ENCODE measurements at places on chromosomes 7 and 10.

DNA sequence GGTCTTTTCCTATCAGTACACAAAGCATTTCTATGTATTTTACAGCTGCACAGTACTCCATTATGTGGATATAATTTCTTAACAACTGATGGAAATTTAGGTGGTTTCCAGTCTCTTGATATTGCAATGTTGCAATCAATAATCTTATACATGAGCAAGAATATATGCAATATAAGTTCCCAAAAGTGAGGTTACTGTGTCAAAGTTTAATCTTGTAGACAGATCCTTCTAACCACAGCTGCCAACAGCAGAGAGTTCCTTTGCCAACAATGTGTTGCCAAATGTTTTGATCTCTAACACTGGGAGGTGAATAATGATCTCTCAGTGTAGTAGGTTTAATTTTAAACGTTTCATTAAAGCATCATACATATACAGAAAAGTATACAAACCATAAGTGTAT is 54.5 kb downstream of the CUL2 start:
- DNase-seq = no peak

DNA sequence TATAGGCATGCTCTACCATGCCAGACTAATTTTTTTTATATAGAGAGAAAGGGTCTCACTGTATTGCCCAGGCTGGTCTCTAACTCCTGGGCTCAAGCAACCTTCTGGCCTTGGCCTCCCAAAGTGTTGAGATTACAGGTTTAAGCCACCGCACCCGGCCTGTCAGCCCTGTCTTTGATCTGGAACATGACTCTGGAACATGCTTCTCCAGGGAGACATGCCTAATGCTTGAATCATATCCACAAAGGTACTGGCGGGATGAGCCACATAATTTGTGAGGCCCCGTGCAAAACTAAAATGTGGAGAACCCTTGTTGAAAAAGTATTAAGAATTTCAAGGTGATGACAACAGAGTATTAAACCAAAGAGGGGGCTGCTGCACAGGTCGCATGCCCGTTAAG is 282.8 kb downstream of the ARHGAP12 start:
- peak; percentile 53 for DNase-seq

GRCh38 chr7:111026806-111027205 is 64.1 kb upstream of the LRRN3 start:
- no peak for DNase-seq

- no peak for DNase-seq
These were observed 248.1 kb upstream of the HABP2 start for GRCh38 chr10:113304726-113305125.

DNA sequence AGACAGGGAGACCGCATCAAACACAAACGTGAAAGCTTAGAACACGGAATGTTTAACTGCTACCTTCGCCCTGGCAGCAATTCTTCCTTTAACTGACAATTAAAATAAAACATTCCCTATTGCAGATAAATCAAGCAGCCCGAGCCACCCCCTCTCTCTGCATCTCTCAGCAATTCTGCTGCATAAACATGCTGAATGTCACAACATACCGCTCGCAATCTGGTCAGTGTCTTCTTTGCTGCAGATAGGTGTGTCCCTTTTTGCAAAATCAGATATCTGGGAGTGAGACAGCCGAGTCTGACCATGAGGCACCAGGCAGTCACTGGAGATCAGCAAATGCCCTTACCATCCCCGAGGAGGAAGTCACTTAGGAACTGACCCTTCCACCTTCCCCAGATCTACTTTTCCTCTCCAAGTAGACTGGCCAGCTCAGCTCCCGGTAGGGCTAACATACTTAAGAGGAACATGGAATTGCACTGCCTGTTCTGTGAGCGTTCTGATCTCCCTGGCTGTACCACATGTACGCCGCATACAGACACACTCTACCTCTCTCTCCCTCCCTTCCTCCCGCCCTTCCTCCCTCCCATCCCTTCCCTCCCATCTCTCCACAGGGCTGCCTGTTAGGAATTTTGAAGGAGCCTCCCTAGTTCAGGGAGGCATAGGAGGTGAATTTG is at the start of gene FRMD4A:
Gene FRMD4A, minus strand, starts transcription at position 537 of the 674 bp plus-strand sequence.
- DNase-seq = no peak
